ENCODE measurements at places on chromosomes 7 and 10. TPM values are rescaled to one million over a fixed set of nuclear protein-coding genes. Genes with fewer than 3 reads are reported as not detected.

- DNase-seq: no peak
These were observed 15.4 kb downstream of the CFAP46 start for GRCh38 chr10:132926777-132927650.

DNA sequence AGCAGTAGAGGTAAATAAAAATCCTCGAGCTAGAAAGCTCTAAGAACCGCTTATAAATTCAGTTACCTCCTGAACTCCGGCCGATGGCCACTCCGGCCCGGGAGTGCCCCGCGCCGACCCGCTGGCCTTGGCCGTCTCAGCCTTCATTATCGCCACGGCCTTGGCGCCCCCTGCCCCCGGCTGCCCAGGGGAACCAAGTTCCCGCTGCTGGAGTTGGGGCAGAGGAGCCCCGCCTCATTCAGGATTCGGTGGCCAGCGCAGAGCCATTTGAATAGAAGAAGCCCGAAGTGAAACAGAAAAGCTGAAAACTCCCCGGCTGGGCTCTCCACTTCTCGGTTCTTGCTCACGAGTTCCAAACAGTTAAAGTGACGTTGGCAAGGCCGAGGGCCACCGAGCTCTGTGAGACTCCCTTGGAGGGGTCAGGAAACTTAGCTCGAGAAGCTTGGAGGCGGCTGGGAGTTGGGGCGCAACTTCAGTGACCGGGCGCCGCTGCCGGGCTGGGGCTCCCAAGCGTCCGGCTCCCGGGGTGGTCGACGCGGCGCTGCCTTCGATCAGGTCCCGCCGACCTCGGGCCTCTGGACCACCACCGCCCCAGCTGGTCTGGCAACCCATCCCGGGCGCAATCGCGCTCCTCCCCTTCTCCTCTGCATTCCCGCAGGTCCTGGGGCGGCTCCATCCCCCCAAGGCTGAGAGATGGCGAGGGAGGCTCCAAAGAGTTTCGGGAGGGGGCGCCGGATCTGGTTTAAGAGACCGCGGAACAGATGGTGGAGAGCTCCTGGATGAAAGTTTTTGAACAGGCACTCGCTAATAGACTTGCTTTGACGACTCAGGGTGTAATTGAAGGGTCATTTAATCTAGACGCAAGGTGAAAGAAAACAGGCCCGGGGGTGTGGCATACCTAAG lies 5.8 kb upstream of the FEZF1 start:
- DNase-seq: peak; percentile 90

- DNase-seq: no peak
These were observed 11.2 kb upstream of the ARPC1A start for GRCh38 chr7:99314504-99314903.

- DNase-seq: no peak
These were observed 25.9 kb downstream of the CYP17A1 start for GRCh38 chr10:102811346-102811745.

DNA sequence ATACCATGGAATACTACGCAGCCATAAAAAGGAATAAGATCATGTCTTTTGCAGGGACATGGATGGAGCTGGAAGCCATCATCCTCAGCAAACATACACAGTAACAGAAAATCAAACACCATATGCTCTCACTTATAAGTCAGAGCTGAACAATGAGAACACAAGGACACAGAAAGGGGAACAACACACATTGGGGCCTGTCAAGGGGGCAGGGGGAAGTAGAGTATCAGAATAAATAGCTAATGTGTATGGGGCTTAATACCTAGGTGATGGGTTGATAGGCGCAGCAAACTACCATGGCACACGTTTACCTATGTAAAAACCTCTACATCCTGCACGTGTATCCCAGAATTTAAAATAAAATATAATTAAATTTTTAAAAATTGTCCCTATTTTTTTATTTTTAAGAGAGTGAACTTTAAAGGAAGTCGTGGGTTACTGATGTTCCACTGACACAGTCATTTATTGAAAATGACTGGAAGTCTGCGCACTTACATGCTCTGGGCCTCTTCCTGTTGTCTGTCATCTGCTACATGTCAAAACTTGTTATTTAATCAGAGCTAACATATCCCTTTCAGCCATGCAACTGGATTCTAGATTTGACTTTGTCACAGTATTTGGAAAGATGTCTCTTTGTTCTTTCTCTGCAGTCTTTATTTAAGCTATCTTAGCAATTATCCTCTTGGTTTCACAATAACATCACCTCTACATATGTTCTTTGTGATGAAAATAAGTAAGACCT lies 73.7 kb upstream of the ABCB5 start:
- DNase-seq: no peak

DNA sequence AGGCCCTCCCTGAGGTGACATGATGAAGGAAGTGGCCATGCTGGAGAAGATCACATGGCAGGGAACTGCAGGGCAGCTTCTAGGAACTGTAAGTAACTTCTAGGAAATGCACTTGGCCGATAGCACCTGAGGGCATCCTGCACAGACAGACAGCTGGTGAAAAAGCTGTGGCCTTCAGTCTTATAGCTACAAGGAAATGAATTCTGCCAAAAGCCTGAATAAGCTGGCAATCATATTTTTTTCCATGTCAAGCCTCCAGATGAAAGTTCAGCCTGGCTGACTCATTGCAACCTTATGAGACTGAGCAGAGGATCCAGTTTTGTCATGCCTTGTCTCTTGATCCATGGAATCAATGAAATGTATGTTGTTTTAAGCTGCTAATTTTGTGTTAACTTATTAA lies 91.1 kb upstream of the CACNA2D1 start:
- no peak for DNase-seq

DNA sequence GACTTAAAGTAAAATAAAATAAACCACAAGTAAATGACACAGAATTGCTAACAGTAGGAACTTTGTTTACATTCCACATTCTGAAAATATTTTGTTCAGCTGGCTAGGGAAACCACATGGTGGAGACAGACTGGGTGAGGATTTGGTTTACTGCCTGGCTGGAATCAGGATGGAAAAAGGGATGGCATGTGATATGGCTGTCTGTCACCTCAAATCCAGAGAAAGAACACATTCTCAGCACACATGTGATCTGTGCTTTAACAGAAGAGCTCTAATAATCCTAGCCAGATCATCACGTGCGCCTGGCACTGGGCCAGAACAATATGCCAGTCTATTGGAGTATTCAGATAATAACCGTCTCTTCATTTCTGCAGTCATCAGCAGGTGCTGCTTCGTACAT lies 90.9 kb upstream of the PIP4K2A start:
- no peak for DNase-seq

- DNase-seq: peak; percentile 94
These were observed 469 bp downstream of the PPP3CB start for GRCh38 chr10:73495226-73495883.

- DNase-seq: no peak
These were observed 192.2 kb downstream of the PRKG1 start for GRCh38 chr10:51266496-51266895.

GRCh38 chr10:101629837-101630632 lies 41.9 kb downstream of the DPCD start:
- DNase-seq: no peak

- DNase-seq: no peak
These were observed 63.9 kb upstream of the AHR start for GRCh38 chr7:17234398-17235031.

GRCh38 chr7:25253714-25254113 lies 25.4 kb upstream of the NPVF start:
- DNase-seq: no peak

- DNase-seq: no peak
These were observed 103.9 kb downstream of the STRA8 start for GRCh38 chr7:135337506-135337905.

DNA sequence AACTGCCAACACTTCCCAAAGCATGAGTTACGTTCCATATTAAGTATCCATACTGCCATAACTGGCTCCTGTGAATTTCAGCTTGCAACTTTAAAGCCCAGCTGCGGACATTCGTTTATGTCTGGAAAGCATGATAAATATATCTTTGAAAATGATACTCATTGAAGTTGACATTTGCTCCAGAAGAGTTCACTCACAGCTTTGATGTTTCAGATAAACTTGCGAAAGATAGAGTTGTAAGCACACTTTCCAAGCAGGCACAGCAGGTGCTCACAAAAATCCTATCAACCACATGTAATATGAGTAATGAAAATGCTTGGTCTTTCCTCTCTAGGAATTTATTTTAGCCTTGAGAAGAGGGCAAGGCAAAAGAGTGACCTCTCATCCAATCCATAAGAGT lies 4.5 kb downstream of the CHCHD3 start:
- no peak for DNase-seq

GRCh38 chr7:11206177-11206899 lies 232.7 kb downstream of the PHF14 start:
- no peak for DNase-seq

DNA sequence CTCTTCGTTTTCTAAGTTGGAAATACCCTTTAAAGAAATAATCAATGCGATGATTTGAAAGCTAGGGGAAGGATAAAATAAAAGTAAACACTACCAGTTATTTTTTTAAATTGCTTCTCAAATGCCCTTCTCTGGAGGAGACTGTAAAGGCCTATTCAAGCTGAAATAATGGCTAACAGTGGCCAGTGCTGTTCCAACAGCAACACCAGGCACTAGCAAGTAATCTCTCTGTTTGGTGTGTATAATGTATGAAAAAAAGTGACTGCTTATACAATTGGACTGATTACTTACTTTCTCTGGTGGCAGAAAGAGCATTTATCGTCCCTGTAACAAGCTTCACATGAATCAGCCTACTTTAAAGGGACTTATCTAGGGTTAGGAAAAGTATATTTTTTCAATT lies 102.7 kb downstream of the CSTF2T start:
- no peak for DNase-seq

DNA sequence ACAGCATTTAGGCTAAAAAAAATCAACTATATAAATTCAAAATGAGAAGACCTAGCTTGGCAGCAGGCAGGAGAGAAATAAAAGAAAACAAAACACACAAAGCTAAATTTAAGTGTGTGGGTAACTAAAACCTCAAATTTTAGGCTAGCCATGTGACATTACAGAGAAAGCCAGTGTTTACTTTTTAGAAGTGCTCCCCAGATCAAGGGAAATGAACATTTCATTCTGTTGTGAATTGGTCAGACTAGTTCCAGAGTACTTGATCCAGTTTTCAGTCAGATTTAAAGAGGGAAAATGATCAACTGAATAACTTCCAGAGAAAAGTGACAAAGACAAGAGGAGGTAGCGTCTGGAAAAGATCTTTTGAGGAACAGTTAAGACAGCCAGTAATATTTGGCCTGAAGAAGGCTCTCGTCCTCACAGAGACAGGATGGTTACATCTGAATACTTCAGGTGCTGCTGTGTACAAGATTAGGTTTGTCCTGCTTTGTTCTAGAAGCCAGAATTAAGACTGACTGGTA lies 563.4 kb downstream of the KCNMA1 start:
- DNase-seq: no peak

- DNase-seq: no peak
These were observed 29.0 kb downstream of the RET start for GRCh38 chr10:43105956-43106229.

DNA sequence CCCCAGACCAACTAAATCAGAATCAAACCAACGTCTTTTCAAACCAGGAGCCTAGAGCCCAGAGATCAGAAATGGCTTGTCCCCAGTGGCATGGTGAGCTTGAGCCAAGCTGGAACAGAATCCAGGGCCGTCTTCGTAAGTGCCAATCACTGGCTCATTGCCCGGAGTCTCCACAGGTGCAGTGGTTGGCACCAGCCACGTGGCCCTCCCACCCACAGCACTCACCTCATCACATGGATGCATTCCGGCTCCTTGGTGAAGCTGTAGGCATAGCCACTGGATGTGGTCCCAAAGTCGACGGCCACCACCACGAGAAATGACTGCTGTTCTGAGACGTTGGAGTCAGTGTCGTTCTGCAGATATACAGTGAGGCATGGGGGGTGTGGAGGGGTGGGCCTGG lies 37.4 kb downstream of the HSPA12A start:
- no peak for DNase-seq

GRCh38 chr7:153385502-153385901 lies 626.0 kb downstream of the ACTR3B start:
- DNase-seq: no peak

- DNase-seq: no peak
These were observed 100.8 kb downstream of the RELN start for GRCh38 chr7:103888603-103889153.

DNA sequence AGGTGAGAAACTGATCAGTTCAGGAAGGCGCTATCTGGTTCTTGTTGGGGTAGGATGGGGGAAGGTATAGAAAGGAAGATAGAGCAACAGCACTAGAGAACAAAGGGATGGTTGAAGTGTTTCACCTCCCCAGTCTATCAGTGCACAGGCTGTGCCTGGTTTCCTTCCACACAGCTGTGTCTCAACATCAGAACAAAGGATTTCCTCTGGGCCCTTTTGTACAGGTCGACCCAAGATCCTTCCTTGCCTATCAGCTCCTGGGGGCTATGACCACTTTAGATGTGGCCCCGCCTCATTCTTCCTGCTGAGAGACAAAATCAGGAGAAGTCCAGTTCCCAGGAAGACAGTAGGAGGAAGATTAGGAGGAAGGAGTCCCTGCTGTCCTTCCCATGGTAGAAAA lies 65.6 kb downstream of the NAMPT start:
- DNase-seq: no peak

GRCh38 chr10:65931291-65932070 lies 994.4 kb upstream of the LRRTM3 start:
- DNase-seq: no peak

DNA sequence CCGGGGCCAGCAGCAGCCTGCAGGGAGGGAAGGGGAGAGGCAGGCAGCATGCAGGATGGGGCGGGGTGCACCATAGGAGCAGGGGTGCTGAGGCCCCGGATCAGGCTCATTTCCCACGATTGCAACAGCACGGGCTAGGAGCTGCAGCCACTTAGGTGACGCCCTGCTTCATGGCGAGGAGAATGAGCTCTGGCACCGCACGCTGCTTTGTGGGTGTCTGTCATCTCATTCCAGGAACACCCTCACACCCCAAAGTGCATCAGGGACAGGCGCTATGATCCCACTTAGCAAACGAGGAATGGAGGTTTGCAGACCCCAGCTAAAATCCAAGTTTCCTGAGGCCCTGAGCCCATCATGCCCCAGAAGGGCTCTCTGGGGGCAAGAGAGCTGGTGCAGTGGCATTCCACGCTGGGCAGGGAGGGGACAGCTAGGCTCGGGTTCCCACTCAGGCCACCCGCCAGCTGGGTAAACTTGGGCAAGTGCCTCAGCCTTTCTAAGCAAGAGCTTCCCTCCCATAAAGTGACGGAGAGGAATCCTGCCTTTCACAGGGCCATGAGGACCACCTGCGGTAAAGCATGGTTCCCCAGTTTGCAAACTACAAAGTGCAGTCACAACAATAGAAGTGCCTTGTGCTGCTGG lies 9.3 kb downstream of the KCNH2 start:
- peak; percentile 70 for DNase-seq

Gene FAM221A
- 16.6 TPM for total RNA-seq

Gene RNF133
- total RNA-seq: not detected

Gene LRCH4
- total RNA-seq: 24.2 TPM

Gene NCF1
- total RNA-seq: 0.31 TPM

Gene OPN1SW
- not detected for total RNA-seq

Gene HYAL4
- 0.11 TPM for total RNA-seq

Gene FMC1
- total RNA-seq: 24.7 TPM

Gene SYT15B
- not detected for total RNA-seq

Gene AGAP3
- 76.0 TPM for total RNA-seq

Gene CFAP69
- 2.0 TPM for total RNA-seq

Gene CRTAC1
- total RNA-seq: 0.63 TPM

Gene AGR2
- total RNA-seq: not detected

All from H7 (cell line).